Natural killer cell (primary cell): ENCODE measurements at places on chromosomes 1 and 21.

DNA sequence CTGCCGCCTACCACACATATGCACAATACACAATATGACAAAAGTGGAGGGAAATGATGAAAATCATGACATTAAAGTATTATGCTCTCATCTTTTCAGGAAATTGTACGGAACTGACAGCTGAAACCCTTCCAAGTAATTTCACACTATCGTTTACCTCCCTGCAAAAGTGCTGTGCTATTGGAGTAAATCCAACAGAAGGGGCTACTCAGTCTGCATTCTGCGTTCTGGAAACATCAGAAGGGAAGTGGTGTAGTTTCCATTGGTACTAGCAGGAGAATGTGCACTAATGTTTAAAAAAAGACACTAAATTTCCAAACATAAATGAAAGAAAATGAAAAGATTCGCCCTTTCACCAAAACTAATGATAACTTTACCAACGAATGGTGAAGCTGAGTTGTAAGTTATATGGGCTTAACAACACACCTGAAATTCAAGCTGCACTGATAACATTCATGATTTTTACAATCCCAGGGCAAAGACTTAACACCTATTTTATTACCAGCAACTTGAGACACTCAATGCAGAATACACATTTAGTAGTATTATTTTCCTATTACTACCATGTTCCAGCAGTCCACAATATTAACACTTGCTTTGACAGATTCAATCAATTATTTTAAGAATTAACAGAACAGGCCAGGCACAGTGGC lies 3.2 kb downstream of the DENND1B start:
- no peak for DNase-seq

DNA sequence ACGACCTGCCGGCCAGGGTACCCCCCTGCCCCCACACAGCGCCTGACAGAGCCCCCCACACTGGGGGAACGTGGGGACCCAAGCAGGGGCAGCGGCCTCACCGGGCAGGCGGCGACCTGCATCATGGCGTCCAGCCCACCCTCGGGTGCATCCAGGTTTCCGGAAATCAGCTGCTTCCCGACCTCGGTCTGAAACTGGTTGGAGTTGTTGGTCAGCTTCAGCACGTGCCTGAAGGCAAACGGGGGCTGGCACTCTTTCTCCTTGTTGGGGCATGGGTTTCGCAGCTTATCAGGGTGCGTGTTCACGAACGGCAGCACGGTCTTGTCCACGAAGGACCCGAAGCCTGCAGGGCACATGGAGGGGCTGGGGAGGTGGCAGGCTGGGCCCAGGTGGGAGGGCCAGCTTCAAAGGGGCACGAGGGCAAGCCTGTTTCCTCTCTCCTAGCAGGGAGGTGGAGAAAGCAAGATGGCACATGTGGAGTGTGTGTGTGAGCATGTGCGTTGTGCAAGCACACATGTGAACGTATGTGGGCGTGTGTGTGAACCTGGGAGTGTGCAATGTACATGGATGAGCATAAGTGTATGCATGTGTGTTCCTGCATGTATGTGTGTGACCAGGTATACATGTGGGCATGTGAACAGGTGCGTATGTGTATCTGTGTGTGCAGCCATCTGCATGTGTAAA lies 19.2 kb downstream of the ITGB2 start:
- DNase-seq = no peak

GRCh38 chr1:47534436-47534835 lies 96.6 kb downstream of the FOXD2 start:
- DNase-seq = no peak

GRCh38 chr1:225498549-225499136 lies 70.8 kb upstream of the LBR start:
- DNase-seq = no peak

DNA sequence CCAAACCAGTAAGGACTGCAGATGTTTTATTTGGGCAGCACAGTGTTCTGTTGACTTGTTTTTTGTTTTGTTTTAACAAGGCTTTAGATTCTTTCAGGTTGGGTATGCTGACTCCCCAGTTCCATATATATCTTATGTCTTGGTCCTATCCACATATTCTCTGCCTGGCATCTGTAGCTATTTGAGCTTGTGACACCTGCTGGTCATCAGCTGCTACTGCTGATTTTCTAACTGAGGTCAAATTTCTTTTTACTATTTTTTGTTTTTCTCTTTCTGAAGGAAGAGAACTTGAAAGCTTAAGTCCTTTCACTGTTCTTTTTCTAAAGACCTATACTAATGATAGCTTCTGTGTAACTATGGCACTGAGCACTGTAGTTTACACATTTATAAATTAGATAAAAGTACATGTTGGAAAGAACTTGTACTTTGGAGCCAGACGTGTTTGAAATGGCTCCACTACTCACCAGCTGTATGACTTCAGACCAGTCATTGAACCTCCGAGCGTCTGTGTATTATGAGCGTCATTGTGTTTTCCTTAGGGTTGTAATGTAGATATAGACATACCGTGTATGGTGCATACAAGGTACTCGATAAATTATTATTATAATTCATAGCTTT lies 109.4 kb downstream of the NRDC start:
- peak; percentile 69 for DNase-seq

GRCh38 chr1:223289621-223290020 lies 74.4 kb downstream of the SUSD4 start:
- DNase-seq = no peak

DNA sequence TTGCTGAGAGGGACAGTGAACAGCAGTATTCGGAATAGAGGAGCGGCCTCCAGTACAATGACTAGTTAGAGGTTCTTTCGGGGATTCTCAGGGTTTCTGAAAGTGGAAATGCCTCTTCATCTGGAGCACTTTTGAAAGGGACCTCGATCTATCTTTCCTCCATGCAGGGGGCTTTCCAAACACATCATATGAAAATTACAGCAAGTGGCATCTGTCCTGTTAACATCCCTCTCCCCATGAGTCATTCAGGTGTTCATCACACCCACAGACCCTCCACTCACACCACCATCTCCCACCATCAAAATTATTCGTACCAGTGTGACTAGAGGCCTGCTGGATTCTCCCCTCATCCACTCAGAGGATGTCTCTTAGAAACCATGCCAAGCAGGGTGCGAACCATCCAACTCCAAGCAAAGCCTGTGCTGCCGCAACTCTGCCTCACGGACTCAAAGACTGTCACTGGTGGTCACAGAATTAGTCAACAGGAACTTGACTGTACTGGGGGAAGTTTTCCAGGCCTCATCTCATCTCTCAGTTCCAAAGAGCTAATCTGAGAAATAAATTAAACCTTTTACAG lies 211.1 kb downstream of the MRPL39 start:
- no peak for DNase-seq

GRCh38 chr1:206754011-206754410 lies 16.6 kb upstream of the IL19 start:
- no peak for DNase-seq

GRCh38 chr1:196377811-196378210 lies 230.4 kb downstream of the KCNT2 start:
- DNase-seq = no peak

- no peak for DNase-seq
Observed at GRCh38 chr1:230915078-230915477, 46.8 kb upstream of the C1orf198 start.
